ENCODE measurements at places on chromosomes 12 and 14.

DNA sequence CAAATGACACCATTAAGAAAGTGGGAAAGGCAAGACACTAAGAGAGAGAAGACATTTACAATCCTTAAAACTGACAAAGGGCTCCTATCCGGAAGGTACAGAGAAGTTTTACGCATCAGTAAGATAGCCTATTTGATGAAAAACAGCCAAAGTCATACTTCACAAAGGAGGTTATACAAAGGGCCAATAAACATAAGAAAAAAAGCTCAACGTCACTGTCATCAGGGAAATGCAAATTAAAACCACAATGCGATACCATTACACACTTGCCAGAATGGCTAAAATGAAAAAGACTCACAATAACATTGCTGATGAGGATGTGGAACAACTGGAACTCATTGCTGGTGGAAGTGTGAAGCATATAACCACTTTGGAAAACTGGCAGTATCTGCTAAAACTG, 168.6 kb upstream of the FAR2 start:
- DNase-seq: no peak

GRCh38 chr12:96401076-96401871, 1.0 kb upstream of the CDK17 start:
- DNase-seq: no peak

DNA sequence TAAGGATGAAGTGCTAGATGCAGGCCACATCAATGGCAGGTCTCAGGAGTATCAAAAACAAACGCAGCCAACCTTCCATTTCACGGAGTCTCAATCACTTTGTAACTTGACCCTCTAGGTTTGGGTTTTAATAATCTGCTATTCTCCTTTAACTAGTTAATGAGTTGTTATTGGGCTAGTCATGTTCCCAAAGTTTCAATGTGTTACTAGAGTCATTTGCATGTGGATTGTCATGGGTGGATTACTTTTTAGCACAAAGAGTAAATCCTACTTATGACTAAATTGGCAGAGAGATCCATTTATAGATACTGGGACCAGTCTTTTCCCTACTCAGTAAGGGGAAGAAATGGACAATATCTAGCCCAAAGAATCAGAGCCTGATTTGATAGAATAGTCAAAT, 151.0 kb downstream of the BCAT1 start:
- DNase-seq: no peak

GRCh38 chr12:42756841-42757623, 167.5 kb upstream of the PRICKLE1 start:
- DNase-seq: no peak
